ENCODE measurements at places on chromosomes 16 and 17. TPM values are rescaled to one million over a fixed set of nuclear protein-coding genes. Genes with fewer than 3 reads are reported as not detected.

DNA sequence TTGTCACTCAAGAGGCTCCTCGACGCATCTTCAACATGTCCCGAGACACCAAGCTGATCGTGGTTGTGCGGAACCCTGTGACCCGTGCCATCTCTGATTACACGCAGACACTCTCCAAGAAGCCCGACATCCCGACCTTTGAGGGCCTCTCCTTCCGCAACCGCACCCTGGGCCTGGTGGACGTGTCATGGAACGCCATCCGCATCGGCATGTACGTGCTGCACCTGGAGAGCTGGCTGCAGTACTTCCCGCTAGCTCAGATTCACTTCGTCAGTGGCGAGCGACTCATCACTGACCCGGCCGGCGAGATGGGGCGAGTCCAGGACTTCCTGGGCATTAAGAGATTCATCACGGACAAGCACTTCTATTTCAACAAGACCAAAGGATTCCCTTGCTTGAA lies 101.0 kb downstream of the HS3ST2 start:
- no peak for DNase-seq
- no peak overlapping the region for H3K27ac ChIP-seq
- no peaks in the 10 kb centered on the region for H3K4me1 ChIP-seq
- H3K27me3 ChIP-seq, result no peaks in the 10 kb centered on the region

Gene ITGB4
- 6.1 TPM for total RNA-seq

Gene GPRC5C
- 120 TPM for total RNA-seq

- peak overlapping the region; percentile 42 for H3K27ac ChIP-seq
- peaks cover 28% of the 10 kb centered on the region for H3K27me3 ChIP-seq
- H3K36me3 ChIP-seq, result no peaks in the 10 kb centered on the region
- DNase-seq, result no peak
- peaks cover 33% of the 10 kb centered on the region for H3K4me1 ChIP-seq
Observed at GRCh38 chr17:7883781-7884386, 4.7 kb upstream of the CHD3 start.

- H3K27me3 ChIP-seq, result no peaks in the 10 kb centered on the region
- no peak overlapping the region for H3K4me3 ChIP-seq
- no peak for DNase-seq
- H3K27ac ChIP-seq, result no peak overlapping the region
- H3K4me1 ChIP-seq, result no peaks in the 10 kb centered on the region
- no peaks in the 10 kb centered on the region for H3K36me3 ChIP-seq
Observed at GRCh38 chr17:28391401-28391800, 14.6 kb downstream of the SLC46A1 start.

GRCh38 chr16:77897831-77898605 lies 109.7 kb downstream of the VAT1L start:
- H3K27ac ChIP-seq, result no peak overlapping the region
- no peak for DNase-seq
- H3K4me1 ChIP-seq, result no peaks in the 10 kb centered on the region
- no peak overlapping the region for H3K4me3 ChIP-seq

Gene KRT31
- total RNA-seq, result 0.71 TPM

Gene ATF7IP2
- total RNA-seq, result 1.4 TPM

- no peak for DNase-seq
- no peaks in the 10 kb centered on the region for H3K4me1 ChIP-seq
- no peak overlapping the region for H3K4me3 ChIP-seq
- no peaks in the 10 kb centered on the region for H3K36me3 ChIP-seq
Observed at GRCh38 chr17:82076785-82077591, 11.4 kb upstream of the DUS1L start.

GRCh38 chr16:19137201-19138128 lies 23.7 kb downstream of the ITPRIPL2 start:
- no peak for DNase-seq
- H3K27me3 ChIP-seq, result no peaks in the 10 kb centered on the region
- H3K4me1 ChIP-seq, result peaks cover 26% of the 10 kb centered on the region
- H3K36me3 ChIP-seq, result no peaks in the 10 kb centered on the region

DNA sequence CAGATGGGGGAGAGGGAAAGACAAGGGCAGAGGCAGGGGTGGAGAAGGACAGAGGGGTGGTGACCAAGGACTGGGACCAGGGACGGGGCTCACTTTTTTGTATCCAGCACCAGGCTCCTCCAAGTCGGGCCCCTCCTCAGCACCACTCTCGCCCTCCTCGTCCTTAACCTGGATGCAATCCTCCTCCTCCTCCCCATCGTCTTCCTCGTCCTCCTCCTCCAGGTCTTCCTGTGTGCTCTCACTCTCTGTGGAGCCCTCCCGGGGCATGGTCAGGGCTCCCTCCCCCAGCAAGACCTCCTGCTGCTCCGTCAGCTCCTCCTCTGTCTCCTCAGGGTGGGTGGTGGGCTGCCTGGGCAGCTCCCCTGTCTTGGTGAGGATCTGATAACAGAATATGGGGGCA lies 16.8 kb downstream of the G6PC3 start:
- H3K27ac ChIP-seq, result peak overlapping the region; percentile 58
- no peaks in the 10 kb centered on the region for H3K4me1 ChIP-seq
- DNase-seq, result no peak
- no peaks in the 10 kb centered on the region for H3K27me3 ChIP-seq
- peaks cover 88% of the 10 kb centered on the region for H3K36me3 ChIP-seq

Gene SYCE1L
- total RNA-seq, result not detected

DNA sequence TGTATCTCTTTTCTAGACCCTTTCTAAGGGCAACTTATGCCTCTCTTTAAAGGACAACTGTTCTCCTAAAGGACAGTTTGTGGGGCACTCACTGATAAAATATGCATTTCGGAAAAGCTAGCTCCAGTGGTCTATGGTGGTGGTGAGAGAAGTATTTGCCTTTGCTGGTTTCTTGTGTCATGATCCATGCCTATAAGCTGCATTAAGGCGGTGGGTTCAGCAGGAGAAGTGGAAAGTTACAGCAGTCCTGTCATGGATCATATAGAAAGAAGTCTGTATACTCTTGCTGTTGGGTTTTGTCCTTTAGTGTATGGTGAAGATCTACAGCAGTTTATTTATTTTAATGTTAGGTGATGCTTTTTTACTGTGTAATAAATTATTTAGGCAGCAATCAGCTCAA lies 563.9 kb upstream of the PSMD7 start:
- H3K27me3 ChIP-seq, result no peaks in the 10 kb centered on the region
- no peak overlapping the region for H3K4me3 ChIP-seq
- DNase-seq, result no peak
- H3K27ac ChIP-seq, result no peak overlapping the region
- no peaks in the 10 kb centered on the region for H3K4me1 ChIP-seq

DNA sequence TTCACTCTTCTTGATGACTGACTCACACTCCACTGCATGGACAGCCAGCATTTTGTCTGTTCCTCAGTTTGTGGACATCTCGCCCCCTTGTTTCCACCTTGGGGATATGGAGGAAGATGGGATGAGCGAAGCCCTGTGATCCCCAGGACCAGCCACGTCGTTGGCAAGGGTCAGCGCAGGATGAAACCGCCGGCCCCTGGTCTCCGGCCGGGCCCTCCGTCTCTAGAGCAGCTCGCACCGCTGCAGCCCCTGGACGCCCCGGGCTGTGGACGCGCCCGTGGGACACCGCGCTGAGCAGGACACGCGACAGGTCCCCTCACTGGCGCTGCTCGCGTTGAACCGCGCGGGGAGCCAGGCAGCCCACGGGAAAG lies 604 bp upstream of the ZC3H18 start:
- H3K36me3 ChIP-seq, result no peaks in the 10 kb centered on the region
- H3K4me1 ChIP-seq, result peaks cover 22% of the 10 kb centered on the region
- DNase-seq, result no peak
- peak overlapping the region; percentile 90 for H3K27ac ChIP-seq

Gene NLRP1
- 6.4 TPM for total RNA-seq

DNA sequence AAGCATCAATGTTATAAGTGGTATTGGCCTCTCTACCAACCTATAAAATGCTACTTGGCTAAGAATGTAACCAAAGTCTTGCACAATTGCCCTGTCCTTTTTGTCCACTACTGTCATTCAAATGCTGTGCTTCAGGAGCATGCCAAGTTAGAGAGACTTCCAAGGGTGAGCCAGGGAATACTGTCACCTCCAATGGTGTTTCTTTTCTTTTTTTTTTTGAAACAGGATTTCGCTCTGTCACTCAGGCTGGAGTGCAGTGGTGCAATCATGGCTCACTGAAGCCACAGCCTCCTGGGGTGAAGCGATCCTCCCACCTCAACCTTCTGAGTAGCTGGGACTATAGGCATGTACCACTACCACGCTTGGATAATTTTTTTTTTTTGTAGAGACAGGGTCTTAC lies 43.7 kb upstream of the ERN1 start:
- peak overlapping the region; percentile 87 for H3K27ac ChIP-seq
- no peaks in the 10 kb centered on the region for H3K27me3 ChIP-seq
- H3K36me3 ChIP-seq, result no peaks in the 10 kb centered on the region
- H3K4me1 ChIP-seq, result peaks cover 89% of the 10 kb centered on the region
- no peak overlapping the region for H3K4me3 ChIP-seq

GRCh38 chr17:66290101-66290722 lies 12.2 kb upstream of the PRKCA start:
- no peak overlapping the region for H3K27ac ChIP-seq
- H3K4me3 ChIP-seq, result no peak overlapping the region
- no peaks in the 10 kb centered on the region for H3K4me1 ChIP-seq
- no peaks in the 10 kb centered on the region for H3K27me3 ChIP-seq
- DNase-seq, result no peak

DNA sequence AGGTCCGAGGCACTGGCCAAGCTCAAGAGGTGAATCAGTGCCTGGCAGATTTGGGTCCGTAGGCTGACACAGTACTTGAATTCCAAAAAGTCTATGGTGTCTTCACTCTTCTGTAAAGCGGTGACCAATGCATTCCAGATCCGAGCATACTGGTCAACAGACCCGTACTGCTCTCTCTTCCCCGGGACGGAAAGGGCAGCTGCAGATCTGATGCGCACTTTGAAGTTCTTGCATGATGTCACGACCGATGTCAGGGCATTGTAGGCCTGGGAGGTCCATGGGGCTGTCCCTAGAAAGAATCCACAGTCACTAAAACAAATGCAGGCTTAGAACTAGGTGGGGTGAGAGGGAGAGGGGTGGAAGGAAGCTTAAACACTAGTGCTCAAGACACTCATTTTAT lies 34.9 kb downstream of the HEATR6 start:
- H3K36me3 ChIP-seq, result peaks cover 8% of the 10 kb centered on the region
- no peaks in the 10 kb centered on the region for H3K27me3 ChIP-seq
- no peak for DNase-seq
- H3K4me3 ChIP-seq, result no peak overlapping the region

- no peaks in the 10 kb centered on the region for H3K4me1 ChIP-seq
- no peak overlapping the region for H3K4me3 ChIP-seq
- peak; percentile 16 for DNase-seq
- no peaks in the 10 kb centered on the region for H3K36me3 ChIP-seq
- no peaks in the 10 kb centered on the region for H3K27me3 ChIP-seq
Observed at GRCh38 chr17:51372345-51373004, 112.1 kb downstream of the UTP18 start.

Gene ACSM2B
- total RNA-seq, result not detected

Gene TVP23A
- not detected for total RNA-seq

Gene SEPTIN12
- total RNA-seq, result not detected

Gene CDH3
- not detected for total RNA-seq

Gene PKMYT1
- total RNA-seq, result not detected

DNA sequence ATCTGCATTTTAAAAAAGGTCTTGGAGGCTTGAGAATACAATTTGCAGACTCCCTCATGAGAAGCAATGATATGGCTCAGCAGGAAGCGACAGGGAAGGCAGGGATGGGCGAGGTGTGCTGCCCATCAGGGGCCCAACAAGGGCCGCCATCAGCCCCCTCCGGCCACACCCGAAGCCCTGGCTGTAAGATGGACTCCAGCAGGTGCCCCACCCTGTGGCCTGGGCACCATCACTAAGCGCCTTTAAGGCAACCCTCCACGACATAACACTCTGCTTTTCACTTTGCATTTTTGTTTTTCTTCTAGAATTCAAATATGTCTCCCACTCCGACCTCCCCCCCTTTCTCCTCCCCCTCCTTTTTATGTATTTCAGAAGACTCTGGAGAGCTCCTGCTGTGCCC lies 52.2 kb upstream of the RCVRN start:
- no peaks in the 10 kb centered on the region for H3K36me3 ChIP-seq
- H3K27ac ChIP-seq, result no peak overlapping the region
- no peak overlapping the region for H3K4me3 ChIP-seq
- peaks cover 4% of the 10 kb centered on the region for H3K27me3 ChIP-seq

GRCh38 chr17:69654981-69655855 lies 240.7 kb downstream of the MAP2K6 start:
- H3K4me3 ChIP-seq, result no peak overlapping the region
- H3K4me1 ChIP-seq, result peaks cover 4% of the 10 kb centered on the region
- no peaks in the 10 kb centered on the region for H3K36me3 ChIP-seq
- no peaks in the 10 kb centered on the region for H3K27me3 ChIP-seq

GRCh38 chr17:49483599-49484509 lies 11.2 kb upstream of the NGFR start:
- H3K4me3 ChIP-seq, result no peak overlapping the region
- no peak overlapping the region for H3K27ac ChIP-seq
- H3K4me1 ChIP-seq, result no peaks in the 10 kb centered on the region

- peaks cover 7% of the 10 kb centered on the region for H3K4me1 ChIP-seq
- peaks cover 21% of the 10 kb centered on the region for H3K36me3 ChIP-seq
- H3K27me3 ChIP-seq, result peaks cover 10% of the 10 kb centered on the region
- H3K27ac ChIP-seq, result no peak overlapping the region
- DNase-seq, result no peak
Observed at GRCh38 chr16:90044111-90044551, 24.9 kb upstream of the DBNDD1 start.

DNA sequence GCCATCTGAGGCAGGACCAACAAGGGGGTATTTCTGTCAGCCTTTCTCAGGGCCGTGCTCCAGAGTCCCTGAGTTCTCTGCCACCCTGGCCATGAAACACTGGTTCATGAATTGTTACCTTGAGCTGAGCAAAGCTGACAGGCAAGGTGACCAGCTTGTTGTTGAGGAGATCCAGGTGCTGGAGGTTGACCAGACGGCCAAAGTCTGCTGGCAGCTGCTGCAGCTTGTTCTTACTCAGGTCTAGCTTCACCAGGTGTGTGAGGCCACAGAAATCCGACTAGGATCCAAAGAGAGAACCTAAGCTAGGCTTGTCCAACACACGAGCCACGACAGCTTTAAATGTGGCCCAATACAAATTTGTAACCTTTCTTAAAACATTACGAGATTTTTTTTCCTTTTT lies 4.7 kb downstream of the LRRC59 start:
- peaks cover 3% of the 10 kb centered on the region for H3K36me3 ChIP-seq
- peaks cover 17% of the 10 kb centered on the region for H3K4me1 ChIP-seq
- H3K4me3 ChIP-seq, result no peak overlapping the region
- no peak for DNase-seq
- no peak overlapping the region for H3K27ac ChIP-seq

- no peak overlapping the region for H3K4me3 ChIP-seq
- no peaks in the 10 kb centered on the region for H3K27me3 ChIP-seq
- no peaks in the 10 kb centered on the region for H3K4me1 ChIP-seq
Observed at GRCh38 chr17:67637901-67638641, 79.7 kb upstream of the NOL11 start.

Measured in gastrocnemius medialis (tissue), 4 donors.